ENCODE measurements at places on chromosomes 7 and 10. TPM values are rescaled to one million over a fixed set of nuclear protein-coding genes. Genes with fewer than 3 reads are reported as not detected.

- DNase-seq: no peak
Observed at GRCh38 chr10:31977440-31978155, 49.0 kb upstream of the ARHGAP12 start.

DNA sequence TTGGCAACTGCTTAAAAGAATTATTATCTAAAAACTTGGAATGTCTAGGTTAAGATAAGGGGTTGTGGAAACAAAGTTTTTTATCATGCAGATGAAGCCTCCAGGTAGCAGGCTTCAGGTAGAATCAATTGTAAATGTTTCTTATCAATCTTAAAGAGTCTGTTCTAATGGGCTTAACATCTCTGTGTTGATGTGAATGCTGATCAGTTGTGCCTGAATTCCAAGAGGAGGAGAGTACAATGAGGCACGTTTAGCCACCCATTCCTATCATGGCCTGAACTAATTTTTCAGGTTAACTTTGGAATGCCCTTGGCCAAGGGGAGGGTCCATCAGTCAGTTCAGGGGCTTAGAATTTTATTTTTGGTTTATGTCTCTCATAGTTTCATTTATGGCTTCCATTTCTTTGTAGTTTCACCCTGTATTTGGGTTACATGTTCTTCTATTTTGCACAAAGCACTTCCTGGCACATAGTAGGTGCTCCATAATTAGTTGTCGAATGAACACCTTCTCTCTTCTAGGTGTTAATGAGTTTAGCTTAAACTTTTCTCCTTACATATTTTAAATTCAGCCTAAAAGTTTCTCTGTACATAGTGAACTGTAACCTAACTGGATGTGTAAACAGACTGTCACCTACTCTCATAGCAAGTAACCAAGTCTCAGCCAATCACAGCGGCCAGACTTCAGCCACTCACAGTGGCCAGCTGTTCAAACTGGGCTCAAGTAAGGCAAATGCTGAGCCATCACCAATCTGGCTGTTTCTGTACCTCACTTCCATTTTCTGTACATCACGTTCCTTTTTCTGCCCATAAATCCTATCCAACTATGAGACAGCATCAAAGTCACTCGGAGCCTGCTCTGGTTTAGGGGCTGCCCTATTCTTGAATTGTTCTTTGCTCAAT lies 34.7 kb downstream of the ALOX5 start:
- DNase-seq: no peak

TMEM213 gene
- total RNA-seq: not detected

DUSP5 gene
- 137 TPM for total RNA-seq

DNA sequence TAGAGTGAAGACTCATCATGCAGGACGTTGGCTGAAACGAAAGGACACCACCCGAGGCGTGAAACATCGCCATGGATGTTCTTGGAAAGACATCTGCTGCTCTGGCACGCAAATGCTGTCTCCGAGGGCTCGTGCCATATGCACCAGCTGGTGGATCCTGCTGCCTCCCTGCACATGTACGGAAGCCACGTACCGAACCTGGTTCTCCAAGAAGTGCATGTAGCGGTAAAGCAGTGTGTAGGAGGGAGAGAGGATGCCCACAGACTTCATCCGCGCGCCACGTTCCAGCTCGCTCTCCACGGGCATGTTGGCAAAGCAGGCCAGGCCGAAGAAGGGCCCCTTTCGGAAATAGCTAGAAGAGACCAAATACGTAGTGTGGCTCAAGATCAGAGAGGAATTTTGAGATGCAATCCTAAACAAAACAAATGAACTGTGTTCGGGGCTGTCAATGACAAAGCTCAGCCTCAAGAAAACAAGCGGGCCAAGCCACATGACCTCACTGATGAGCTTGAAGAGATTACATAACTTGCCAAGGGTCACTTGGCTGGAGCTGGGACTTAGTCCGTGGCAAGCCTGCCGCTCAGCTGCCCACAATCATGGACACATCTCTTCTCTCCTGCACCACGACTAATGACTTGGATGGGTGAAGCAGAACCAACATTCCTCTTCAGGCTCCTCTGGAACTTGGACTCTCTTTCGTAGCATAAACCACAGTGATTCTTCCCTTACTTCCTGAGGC lies 16.5 kb downstream of the DENND11 start:
- no peak for DNase-seq

IFIT1B gene
- total RNA-seq: not detected

RPEL1 gene
- 0.10 TPM for total RNA-seq

GDF10 gene
- not detected for total RNA-seq

GRCh38 chr7:137574812-137575211 lies 231.3 kb upstream of the PTN start:
- DNase-seq: no peak

ADRA2A gene
- 0.15 TPM for total RNA-seq

CLRN3 gene
- total RNA-seq: 0.39 TPM

DNA sequence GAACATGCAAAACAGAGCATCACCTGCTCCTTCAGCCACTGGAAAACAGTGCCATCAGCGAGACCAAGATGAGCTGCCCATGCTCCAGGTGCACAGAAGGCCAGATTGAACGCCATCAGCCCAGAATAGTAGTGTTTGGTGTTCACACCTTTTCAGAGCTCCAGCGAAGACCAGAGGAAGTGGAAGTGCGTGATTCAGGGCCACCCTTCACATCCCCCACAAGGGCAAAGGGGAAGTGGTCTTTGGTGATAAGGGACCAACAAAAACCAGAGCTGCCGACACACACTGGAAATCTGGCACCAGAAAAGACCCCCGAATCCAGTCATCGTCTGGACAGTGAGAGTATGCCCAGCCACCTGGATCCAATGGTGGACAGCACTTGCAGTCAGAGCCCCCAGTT lies 29.5 kb upstream of the TMEM72 start:
- DNase-seq: no peak

- DNase-seq: no peak
Observed at GRCh38 chr10:79070081-79070605, 1.4 kb downstream of the ZMIZ1 start.

DNA sequence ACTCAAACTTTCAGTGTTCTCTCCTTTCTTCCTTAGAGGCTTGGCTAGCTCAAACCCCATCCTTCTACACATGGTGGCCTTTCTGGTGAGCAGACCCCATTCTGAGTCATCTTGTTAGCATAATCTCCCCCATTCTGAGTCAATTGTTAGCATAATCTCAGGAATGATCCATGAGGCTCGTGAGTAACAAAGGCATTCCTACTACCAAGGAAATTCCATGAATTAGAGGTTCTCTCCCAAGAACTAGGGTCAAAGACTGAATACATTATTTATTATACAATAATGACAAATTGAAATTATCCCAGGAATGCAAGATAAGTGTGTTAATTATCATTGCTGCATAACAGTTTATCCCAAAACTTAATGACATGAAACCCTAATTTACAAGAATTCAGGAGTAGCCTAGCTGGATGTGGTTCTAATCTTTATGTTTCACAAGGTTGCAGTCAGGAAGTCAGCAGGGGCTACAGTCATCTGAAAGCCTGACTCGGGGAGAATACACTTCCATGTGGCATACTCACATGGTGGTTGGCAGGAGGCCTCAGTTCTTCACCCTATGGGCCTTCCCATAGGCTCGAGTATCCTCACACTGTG lies 100.2 kb downstream of the MMRN2 start:
- no peak for DNase-seq

DNA sequence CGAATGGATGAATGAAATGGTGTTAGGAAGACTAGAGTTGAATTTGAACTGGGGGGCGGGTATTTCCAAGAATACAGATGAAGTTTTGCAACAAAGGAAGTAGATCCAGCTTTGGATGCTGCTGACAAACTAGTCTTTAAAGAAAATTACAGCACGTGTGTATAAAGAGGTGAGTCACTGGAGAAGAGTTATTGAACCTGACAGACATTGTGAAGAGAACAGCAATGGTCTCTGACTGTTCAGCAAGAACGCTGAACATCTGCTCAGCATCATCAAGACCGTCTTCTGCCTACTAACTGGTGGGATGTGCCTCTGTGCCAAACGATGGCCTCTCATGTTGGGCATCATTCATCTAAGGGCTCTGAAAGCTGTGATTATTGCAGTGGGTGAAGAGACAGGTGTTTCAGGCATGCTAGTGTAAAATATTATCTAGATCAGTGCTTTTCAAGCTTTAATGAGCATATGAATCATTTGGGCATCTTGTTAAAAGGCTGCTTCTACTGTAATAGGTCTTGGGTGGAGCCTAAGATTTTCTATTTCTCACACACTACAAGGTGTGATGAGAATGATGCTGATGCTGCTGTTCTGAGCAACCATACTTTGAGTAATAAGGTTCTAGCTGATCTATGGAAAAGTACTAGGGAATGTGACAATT lies 291.3 kb downstream of the PTEN start:
- no peak for DNase-seq

- DNase-seq: no peak
Observed at GRCh38 chr7:90574820-90575187, 21.3 kb upstream of the CDK14 start.

DNA sequence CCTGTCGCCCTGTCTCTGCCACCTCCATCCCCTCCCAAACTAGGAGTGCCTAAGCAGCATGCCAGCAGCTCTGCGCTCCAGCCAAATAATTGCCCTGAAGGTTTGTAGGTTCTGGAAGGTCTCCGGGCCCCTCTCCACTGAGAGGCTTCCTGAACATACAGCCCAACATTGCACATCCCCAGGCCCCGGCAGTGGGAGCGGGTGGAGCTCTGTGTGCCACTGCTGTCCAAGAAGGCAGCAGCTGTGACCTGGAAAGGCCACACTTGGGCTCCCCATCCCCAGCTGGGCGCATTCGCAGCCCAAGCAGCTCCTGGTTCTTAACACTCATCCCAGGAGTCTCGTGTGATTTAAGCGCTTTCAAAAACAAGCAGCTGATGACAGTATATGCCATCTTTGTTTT lies 95.7 kb downstream of the COL13A1 start:
- no peak for DNase-seq

DNA sequence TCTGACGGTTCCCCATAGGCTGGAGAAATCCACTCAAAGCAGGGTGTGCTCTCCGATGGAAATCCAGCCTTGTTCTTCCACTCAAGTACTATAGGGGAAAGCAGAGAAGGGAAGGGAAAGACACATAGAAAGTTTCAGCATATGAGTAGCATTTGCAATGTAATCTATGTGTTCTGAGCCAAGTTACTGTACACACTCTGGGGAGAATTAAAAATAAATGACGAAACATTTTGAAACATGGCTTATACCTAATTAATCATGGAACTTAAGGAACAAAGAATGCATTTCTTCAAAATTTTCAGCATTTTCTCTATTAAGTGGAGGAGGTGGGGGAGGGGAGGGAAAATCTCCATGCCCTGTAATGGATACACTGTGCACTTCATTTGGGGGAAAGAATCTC lies 198.1 kb upstream of the HABP2 start:
- no peak for DNase-seq

GRCh38 chr10:34121781-34122622 lies 693.1 kb downstream of the PARD3 start:
- no peak for DNase-seq

DNA sequence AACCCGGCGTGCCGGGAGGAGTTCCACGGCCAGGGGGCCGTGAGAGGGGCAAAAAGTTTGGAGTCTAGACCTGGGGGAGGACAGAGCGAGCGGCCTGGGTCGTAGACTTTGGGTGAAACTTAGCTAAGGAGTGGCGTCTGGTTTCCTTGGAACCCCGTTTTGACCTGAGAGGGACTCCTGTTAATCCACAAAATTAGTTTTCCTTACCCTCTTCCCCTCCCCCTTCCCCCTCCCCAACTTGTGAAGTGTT lies 574 bp downstream of the MARCHF5 start:
- DNase-seq: no peak

- DNase-seq: no peak
Observed at GRCh38 chr10:79052291-79053080, 16.3 kb upstream of the ZMIZ1 start.

ATOH7 gene
- not detected for total RNA-seq

GRCh38 chr10:85920311-85920710 lies 446.3 kb downstream of the GRID1 start:
- DNase-seq: no peak

YWHAG gene
- total RNA-seq: 170 TPM

GRCh38 chr10:42958142-42958868 lies 118.6 kb upstream of the RET start:
- DNase-seq: no peak

DNA sequence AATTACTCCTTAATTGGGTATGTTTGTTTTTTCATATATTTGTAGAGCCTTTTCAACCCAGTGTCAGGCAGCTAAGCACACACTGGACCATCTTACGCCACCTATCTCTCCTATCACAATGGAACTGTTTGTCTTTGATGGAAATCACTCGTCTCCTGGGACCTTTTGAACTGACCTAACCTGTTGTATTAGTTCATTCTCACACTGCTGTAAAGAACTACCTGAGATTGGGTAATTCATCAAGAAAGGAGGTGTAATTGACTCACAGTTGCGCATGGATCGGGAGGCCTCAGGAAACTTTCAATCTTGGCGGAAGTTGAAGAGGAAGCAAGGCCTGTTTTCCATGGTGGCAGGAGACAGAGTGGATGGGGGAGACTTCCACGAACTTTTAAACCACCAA lies 182.0 kb downstream of the TCERG1L start:
- DNase-seq: no peak

GJD4 gene
- not detected for total RNA-seq

CADPS2 gene
- total RNA-seq: 7.5 TPM

- DNase-seq: no peak
Observed at GRCh38 chr10:70832852-70833528, 17.2 kb downstream of the SGPL1 start.

GRCh38 chr7:135320268-135320667 lies 86.6 kb downstream of the STRA8 start:
- no peak for DNase-seq

- no peak for DNase-seq
Observed at GRCh38 chr10:88028654-88029053, 165.2 kb downstream of the PTEN start.

CLDN3 gene
- 19.2 TPM for total RNA-seq

C10orf105 gene
- total RNA-seq: not detected

DNA sequence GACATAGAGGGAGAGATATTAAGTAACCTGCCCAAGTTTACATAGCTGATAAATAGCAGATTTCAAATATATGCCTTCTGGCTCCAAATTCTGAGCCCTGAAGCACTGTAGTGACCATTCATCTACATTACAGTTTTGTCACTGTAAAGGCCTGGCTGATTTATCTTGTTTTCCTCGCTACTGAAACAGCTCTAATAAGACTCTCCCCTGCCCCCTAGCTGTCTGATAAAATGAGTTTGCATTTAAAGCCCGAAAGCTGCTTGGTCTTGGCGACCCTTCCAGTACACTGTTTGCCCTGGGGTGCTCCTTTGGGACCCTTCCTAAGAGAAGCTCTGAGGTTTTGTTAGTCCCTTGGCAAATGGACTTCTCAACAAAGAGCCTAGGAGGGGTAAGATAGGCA lies 59.7 kb upstream of the RAB11FIP2 start:
- peak; percentile 8 for DNase-seq

GRCh38 chr7:128404886-128405470 lies 4.8 kb downstream of the IMPDH1 start:
- no peak for DNase-seq
